RCC 7860 (cell line): ENCODE measurements at places on chromosomes 2 and 18.

DNA sequence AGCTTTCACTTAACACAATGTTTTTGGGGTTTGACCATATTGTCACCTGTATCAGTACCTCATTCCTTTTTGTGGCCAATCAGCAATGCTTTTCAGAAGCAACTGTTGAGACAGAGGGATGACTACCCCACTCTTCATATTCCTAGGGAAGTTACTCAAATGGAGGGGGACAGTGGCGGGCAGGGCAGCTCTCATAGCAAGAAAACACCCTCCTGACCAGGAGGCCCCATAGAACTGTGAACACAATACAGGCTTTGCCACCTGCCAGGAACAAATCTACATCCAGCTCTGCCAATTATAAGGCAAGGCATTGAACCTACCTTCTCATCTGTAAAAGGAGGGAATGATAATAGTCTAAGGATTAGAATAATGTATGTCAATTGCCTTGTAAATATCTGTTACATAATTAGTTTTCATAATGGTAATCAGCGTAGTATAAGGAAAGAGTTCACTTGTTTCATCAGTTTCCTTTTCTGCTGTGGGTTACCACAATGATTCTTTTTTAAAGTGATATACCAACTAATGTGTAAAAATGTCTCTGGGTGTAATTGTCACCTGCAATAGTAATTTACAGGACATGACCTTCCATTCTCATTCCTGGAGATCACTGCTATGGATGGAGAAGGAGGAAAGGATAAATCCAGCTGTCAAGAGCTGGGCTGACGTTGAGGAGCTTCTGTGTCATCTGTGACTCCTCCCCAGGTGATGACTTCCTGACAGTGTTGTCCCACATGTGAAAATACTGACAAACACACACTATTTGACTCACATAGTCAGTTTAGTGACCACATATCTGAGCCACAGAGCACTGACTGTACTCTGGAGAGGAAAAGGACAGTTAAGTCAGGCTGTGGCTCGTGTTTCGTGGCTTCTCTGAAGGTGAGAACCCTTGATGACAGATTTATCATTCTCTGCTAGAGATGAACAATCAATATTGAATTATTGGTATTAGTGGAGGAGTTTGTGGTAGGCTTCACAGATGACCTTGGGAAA lies 13.5 kb downstream of the ALPK2 start:
- DNase-seq: peak; percentile 57

- DNase-seq: no peak
Measured at GRCh38 chr2:183594150-183594549, 469.9 kb downstream of the NUP35 start.

GRCh38 chr2:239788576-239789098 lies 236.5 kb downstream of the NDUFA10 start:
- DNase-seq: no peak

- DNase-seq: no peak
Measured at GRCh38 chr2:83970217-83970929, 488.7 kb downstream of the SUCLG1 start.

DNA sequence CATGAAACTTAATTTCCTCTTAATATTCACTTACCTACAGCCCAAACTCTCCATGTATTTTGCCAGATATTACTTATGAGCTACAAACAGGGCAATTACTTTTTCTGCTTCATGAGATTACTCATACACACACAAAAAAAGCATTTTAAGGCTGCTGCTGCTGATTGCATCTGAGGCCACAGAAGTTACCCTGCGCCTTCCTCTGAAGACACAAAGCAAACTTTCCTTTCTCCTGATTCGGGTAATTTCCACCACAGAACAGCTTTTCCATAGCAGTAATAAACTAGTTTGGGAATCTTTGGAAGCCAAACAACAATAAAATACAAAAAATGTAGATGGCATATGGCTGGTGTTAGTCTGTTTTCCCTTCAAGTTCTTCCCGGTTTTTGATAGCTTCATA lies 6.2 kb downstream of the TTC32 start:
- DNase-seq: no peak

DNA sequence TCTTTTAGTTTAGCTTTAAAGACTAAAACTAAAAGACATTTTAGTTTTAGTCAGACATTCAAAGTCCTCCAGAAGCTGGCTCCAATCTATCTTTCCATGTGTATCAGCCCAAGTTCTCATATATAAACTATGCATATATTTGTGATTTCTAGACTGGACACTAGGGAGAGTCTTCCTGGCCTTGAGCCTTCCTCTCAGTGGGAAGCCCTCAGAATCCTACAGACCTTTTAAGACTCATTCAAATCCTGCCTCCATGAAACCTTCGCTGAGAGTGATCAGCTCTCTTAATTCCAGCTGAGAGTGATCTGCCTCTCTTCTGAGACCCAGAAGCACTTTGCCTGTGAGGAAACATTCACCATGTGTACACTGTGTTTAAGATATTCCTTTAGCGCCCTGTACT lies 452.7 kb downstream of the TGIF1 start:
- DNase-seq: no peak

DNA sequence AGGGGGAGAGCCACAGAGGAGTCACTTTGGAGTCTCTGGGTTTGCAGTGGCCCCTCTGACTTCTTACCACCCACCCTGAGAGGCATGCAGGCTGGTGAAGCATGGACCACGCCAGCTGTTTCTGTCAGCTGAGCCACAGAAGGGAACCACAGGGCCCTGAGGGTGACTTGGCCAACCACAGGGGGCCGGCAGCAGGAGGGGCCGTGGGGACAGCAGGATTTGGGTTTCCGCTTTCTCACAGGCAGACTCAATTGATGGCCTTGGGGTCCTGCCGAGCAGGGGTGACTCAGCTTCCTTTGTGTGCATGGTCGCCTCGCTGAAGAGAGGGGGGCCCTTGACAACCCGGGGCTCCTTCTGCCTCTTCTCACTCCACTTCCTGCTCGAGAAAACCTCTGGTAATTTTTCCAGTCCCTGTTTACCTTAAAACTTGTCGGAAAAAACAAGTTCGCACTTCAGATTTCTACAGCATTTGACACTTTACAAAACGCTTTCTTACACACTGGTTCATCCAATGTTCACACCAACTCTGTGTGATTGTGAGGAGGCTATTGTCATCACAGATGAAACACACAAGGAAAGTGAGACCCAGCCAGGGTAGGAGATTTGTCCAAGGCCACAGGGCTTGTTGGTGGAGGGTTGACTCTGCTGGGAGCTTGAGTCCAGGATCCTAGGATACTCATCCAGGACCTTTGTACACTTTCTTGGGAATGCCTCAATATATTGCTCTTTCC lies 311.2 kb downstream of the LPIN1 start:
- peak; percentile 38 for DNase-seq

GRCh38 chr2:98548920-98549818 lies 59.1 kb downstream of the COA5 start:
- no peak for DNase-seq

- no peak for DNase-seq
Measured at GRCh38 chr18:74290794-74291471, 830 bp downstream of the CYB5A start.

- DNase-seq: peak; percentile 28
Measured at GRCh38 chr2:207184348-207184747, 18.6 kb upstream of the KLF7 start.

DNA sequence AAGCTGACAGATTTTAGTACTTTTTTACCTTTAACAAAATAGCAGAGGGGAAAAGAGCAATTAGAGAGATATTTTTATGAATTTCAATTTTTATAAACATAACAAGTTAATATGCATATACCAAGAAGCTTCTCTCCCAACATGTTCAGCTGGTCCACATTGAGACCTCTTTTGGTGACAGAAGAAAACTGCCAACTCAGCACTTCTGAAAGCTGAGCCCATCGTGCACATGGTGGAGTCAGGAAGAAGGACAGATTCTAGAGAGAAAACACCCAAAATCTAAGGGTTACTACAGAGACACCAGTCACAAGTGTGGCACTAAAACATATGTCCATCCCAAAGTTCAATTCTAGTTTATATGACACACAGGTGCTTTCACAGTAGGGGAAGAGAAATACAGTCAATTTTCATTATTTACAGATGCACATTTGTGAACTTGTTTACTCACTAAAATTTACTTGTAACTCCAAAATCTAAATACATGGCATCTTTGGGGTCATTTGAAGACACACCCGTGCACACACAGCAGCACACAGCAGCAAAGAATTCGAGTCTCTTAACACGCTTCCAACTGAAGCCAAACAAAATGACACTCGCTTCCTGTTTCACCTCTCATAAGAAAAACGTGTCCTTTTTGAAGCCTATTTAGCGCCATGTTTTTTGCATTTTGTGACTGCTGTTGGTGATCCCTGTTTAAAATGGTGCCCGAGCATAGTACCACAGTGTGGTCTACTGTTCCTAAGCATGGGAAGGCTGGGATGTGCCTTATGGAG lies 31.5 kb downstream of the STAT1 start:
- DNase-seq: no peak

DNA sequence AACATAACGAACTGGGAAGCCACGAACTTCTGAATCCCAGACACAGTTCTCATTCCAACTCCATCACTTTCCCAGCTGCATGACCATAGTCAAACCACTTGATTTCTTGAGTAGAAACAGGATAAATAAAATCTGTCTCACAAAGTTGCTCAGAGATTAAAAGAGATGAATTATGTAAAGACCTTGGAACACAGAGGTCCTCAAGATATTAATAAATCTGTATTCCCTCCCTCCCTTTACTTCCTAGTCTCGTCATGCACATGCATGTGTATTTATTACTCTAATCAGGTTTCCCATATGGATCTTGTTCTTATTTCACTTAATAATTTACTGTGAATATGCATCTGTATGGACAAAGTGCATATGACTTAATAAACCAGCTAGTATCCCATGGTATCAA lies 21.1 kb upstream of the CSRNP3 start:
- no peak for DNase-seq

GRCh38 chr2:201924453-201924852 lies 109.2 kb upstream of the FZD7 start:
- DNase-seq: no peak

GRCh38 chr18:58557008-58557435 lies 71.9 kb downstream of the ALPK2 start:
- DNase-seq: no peak

DNA sequence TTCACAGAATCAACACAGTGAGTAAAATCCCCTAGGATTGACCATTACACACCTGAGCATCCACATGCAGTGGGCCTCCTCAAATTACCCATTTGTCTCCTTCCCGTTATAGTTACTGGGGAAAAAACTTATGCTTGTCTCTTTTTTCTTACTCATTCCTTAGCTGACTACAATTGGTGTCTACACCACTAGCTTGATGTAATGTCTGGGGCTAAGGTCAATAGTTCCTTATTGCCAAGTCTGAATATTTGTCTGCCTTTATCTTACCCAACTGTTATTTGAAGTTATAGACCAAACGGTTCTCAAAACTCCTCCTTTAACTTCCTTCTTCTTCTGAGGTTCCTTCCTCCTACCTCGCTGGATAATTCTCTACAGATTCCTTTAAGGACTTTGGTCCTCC lies 41.9 kb upstream of the TMEM17 start:
- no peak for DNase-seq

DNA sequence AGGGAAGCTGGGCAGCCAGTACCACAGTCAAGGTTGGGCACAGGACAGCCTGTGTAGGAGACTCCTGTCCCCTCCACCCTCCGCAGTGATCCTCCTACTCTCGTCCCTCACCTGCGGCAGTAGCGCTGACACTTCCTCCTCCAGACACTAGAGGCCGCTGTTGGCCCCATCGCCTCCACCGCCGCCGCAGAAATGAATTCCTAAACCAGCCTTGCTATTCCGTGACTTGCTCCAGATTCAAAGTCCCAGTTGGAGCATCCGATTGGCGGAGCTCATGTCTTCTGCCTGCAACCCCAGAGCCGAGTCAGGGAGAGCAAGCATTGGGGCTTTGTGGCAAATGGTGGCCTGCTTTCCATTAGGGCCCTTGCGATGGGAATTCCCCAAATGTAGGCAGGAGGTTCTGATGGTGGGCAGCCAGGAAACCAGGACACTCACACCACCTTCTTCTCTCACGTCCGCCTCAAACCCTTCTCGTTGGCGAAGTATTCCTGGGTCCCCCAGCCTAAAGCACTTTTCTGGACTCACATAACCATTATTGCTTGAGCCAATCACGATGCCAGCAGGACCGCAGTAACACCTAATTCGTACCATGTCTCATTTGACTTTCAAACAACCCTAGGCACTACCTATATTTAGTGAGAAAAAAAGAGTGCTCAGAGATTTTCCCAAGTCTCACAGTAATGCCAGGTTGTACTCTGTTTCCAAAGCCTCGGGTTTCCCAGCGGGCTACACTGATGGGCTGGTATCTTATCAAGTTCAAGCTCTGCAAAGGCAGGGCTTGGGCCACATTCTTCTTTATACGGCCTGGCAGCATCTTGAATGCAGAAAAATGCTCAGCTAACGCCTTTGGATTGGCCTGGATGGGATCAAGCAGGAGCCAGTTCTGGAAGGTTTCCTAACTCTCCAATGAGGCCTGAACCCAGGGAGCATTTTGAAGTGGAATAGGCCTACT lies 1.2 kb upstream of the DNAJB2 start:
- peak; percentile 69 for DNase-seq

GRCh38 chr2:39743269-39743776 lies 35.7 kb downstream of the THUMPD2 start:
- no peak for DNase-seq

DNA sequence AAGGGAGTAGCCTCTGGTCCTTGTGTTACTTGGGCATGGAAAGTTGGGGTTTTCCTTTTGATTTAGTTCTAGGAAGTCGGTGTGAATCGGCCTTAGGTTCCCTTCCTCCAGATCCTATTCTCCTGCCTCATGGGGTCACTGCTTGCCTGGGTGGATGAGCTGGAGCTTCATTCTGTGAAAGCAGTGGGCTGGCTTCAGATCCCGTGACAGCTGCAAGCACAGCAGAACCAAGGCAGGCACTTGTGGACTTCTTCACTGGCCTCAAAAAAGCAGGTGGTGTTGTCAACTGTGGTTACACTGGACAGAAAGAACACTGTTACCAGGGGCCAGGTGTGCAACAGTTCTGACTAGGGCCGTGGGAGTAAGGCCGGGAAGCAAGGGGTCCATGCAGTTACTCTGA lies 243.4 kb downstream of the LDLRAD4 start:
- DNase-seq: no peak

- no peak for DNase-seq
Measured at GRCh38 chr2:3823748-3824147, 120.4 kb downstream of the DCDC2C start.
